ENCODE measurements at places on chromosomes 6 and 20.

DNA sequence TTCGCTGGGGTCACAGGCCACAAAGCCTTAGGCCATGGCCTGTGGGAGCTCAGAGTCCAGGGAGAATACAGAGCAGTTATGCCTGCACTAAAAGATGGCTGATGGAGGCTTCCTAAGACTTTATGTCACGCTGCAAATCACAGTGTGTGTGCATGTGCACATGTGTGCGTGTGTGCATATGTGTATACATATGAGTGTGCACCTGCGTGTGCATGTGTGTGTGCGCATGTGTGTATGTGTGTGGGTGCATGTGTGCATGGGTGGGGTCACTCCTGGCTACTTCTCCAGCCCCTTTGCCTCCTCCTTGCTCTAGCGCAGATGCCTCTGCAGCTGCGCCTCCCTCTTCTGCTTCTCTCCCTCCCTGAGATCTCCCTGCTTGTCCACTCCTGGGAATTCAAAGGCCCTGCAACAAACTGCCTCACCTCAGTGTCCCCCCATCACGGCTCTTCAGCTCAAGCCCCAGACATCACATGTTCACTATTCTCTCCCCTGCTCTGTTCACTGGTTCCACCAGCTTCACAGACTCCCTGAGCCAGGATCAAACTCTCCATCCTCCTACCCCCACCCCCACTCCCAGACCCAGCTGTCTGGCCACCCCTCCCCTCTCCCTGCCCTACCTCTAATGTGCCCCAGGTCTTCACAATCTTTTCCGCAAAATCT lies 84.4 kb upstream of the NNAT start:
- no peak for DNase-seq

GRCh38 chr6:67431076-67431475 lies 1204.0 kb upstream of the ADGRB3 start:
- no peak for DNase-seq

GRCh38 chr6:148509119-148509799 lies 166.6 kb downstream of the SASH1 start:
- no peak for DNase-seq

DNA sequence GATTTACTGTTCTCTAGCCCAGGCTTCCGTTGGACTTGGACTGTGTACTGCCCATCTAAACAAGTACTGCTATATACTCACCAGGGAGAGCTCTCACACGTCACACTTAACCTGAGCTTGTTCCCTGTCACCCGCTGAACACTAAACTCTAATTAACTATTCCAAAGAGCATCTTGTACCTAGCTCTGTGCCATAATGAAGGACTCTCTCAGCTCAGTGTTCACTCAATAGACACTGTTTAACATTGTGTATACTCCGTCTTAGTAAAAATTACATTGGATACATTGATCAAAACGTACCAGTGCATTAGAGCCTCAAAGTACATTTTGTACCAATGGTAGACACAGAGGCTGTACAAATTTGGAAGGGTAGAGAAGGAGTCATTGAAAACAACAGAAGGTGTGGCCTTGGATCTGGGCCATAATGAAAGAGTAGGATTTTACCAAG lies 55.4 kb upstream of the EPHA7 start:
- no peak for DNase-seq

DNA sequence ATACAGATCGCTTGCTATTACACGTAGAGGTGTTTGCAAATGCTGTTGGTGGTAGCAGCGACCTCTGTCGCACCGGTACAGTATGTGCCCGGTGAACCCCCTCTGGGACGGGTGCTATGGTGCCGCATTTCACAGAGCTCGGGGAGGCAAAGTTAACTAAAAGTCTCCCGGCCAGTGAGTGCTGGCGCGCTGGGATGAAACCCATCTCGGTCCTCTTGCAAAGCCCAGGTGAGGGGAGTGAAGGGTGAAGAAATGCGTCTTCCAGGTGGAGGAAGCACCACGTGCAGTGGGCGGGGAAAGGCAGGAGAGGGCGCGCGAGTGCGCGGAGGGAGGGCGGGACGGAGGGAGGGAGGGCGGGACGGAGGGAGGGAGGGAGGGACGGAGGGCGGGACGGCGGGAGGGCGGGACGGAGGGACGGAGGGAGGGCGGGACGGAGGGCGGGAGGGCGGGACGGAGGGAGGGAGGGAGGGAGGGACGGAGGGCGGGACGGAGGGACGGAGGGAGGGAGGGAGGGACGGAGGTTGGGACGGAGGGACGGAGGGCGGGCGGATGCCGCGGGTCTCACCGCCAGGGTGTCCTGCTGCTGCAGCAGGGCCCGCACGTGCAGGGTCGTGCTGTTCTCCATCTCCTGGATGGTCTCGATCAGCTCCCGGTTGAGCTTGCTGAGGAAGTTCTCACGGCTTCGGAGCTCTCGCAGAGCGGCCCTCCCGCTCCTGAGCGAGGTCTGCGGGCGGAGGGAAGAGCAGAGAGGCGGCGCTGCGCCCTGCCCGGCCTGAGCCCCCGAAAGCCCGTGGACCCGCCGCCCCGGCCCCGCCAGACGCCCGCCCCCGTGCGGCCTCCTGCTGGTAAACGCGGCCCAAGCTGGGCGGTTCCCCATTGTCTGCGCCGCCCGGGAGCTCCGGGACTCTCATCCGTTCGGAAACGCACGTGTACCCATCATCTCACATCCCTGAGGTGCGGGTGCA lies 11.7 kb downstream of the C20orf96 start:
- DNase-seq = no peak

- no peak for DNase-seq
Observed at GRCh38 chr6:114179411-114179810, 163.4 kb downstream of the HS3ST5 start.

DNA sequence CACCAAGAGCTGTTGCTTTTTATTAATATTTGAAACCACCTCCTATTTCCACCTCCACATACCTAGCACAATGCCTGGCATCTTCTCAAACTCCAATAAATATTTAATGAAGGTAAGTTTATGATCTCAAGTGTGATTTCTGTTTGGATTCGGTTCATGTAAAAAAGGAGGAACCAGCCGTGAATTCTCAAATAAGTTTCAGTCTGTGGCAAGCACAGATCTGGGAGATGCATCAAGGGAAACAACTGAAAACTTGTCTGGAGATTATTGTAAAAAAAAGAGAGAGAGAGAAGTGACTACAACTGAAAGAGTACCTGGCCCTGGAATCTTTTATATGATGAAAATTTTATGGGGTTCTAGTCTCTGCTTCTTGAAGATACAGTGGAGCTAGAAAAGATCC lies 52.8 kb upstream of the PNRC1 start:
- DNase-seq = no peak

- DNase-seq = no peak
Observed at GRCh38 chr20:41526327-41526726, 91.8 kb downstream of the CHD6 start.

- no peak for DNase-seq
Observed at GRCh38 chr6:13417431-13417830, 70.0 kb downstream of the GFOD1 start.

DNA sequence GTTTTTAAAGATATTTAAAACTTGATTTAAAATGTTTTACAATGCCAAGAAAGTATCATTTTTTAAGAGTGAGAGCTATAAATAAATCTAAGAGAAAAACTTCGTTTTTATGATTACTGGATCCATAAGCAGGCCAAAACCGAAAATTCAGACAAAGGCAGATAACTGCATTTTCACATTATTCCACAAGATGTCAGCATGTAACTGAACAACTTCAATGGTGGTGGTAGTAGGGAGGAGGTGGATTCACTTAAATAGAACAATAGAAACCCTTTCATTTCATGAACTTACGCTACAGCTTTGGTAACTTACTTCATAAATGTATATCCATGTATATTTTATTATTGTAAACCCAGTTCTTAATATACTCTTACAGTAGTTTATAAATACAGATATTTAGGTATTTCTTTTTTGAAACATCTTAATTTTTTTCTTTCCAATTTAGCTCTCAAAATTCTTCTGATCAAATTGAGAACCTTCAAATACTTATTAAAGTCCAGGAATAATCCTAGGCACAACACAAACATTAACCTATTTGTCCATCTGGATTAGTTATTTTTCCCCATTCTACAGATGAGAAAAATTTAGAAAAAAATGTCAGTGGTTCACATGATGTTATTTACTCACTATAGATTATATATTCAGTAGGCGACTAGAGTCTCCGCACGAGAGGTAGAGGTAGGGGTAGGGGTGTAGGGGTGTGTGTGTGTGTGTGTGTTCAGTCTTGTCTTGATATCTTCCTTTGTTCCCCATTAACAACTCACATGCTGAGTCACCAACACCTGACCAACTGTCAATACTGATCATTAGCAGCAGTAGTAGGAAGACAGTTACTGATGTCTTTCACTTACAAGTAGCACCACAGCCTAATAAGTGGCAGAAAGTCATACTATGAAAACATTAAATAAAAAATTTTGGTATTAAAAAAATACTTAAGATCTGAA lies 111.5 kb downstream of the ARHGAP18 start:
- DNase-seq = no peak

DNA sequence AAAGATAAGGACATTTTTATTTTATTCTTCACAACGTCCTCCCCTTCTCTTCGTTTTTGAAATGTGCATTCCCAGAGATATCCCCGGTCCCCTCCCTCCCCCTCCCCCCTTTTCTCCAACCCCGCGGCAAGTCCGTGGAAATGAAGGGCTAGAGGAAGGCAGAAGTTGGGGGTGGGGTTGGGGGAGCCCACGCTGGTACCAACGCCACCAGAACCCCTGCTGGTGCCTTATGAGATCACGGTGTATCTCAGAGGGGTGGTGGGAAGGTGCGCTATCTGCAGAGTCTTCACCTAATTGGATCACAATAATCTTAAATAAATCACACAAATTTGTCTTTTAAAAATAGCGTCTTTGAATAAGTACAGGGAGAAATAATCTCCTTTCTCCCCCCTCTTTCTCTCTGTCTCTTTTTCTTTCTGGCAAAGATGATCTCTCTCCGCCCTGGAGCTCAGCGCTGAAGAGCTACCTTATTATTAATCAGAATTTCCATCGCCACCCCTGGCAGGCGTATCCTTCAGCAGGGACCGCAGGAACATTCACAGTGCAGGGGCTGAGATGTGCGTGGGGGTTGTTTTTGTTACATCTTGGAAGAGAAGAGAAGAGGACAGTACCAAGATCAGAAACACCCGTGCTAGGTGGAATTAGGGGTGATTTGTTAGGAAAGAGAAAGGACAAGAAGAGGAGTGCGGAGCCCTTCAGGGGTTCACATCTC lies 915 bp downstream of the CLVS2 start:
- no peak for DNase-seq

- no peak for DNase-seq
Observed at GRCh38 chr6:147903321-147903720, 394.8 kb downstream of the SAMD5 start.

DNA sequence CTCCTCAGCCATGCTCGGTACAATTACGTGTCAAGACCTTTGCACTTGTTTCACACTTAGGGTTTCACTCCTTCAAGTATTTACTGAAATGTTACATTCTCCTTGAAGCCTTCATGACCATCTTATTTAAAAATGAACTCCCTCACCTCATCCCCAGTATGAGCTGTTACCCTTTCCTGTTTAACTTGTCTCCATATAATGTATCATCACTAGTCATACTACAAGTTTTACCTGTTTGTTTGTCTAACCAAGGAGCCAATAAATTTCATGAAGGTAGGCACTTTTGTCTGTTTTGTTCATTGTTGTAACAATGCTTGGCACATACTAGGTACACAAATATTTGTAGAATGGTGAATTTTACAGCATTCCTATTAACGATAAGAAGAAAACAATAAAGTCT lies 46.1 kb upstream of the MTRF1L start:
- no peak for DNase-seq

GRCh38 chr6:117558818-117559217 lies 43.5 kb downstream of the GOPC start:
- no peak for DNase-seq

DNA sequence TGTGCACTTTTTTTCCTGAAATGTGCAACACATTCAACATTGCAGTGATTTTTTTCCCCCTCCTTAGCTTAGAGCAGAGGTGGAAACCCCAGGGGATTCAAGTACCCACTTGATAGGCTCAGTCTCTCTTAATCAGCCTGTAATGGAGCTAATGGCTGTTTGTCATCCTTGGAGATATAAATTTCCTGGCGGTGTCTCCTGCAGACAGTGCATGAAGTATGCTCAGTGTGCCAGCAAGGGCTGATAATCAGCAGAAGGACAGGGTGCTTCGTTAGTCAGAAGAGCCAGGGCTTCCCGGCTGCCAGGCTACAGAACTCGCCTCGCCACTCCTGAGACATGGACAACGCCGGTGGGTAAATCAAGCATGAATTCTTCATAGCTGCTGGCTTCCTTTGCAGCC lies 69.8 kb upstream of the PHACTR2 start:
- no peak for DNase-seq

DNA sequence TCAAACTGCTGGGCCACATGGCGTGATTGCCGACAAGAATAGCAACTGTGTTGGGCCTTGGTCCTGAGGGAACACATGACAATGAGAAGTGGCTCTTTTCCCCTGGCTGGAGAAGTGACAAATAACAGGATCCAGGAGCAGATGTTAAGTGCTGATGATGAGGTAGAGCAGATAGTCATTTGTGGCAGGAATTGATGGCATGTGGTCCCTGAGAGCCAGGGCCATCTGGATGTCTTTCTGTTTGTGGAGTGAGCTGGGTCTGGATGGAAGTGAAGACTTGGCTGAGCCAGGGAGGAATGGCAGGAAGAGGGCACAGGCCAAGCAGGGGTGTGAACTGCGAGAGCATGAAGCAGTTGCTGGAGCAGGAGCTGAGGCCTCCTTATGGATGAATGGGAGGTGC lies 67.8 kb downstream of the SCAND1 start:
- DNase-seq = no peak

GRCh38 chr20:46433051-46433450 lies 26.6 kb upstream of the ELMO2 start:
- DNase-seq = no peak

- DNase-seq = no peak
Observed at GRCh38 chr6:122610690-122611455, 668 bp downstream of the PKIB start.

- no peak for DNase-seq
Observed at GRCh38 chr6:92979281-92979680, 440.1 kb downstream of the EPHA7 start.

DNA sequence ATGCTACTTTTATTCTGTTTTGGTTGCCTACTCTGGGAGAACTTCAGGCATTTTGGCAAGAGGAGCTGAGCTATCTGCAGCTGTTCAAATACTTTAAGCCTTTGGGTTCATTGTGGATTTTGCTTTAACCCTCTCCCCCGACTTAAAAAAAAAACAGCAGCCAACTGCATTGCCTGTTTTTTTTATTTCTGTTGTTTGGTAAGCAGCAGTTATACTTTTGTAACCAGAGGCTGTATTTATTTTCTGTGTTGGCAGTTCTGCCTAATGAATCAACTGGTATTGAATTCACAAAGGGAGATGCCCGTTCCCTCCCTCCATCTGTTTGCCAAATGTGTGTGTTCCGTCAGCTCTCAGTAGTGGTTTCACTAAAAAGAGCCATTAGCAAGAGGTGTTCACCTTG lies 484.0 kb downstream of the UTRN start:
- no peak for DNase-seq

Measured in CD4-positive, alpha-beta T cell treated with Interleukin-15 for 1 hour (primary cell).